CD4-positive, alpha-beta memory T cell (primary cell): ENCODE measurements at places on chromosomes 12 and 14.

DNA sequence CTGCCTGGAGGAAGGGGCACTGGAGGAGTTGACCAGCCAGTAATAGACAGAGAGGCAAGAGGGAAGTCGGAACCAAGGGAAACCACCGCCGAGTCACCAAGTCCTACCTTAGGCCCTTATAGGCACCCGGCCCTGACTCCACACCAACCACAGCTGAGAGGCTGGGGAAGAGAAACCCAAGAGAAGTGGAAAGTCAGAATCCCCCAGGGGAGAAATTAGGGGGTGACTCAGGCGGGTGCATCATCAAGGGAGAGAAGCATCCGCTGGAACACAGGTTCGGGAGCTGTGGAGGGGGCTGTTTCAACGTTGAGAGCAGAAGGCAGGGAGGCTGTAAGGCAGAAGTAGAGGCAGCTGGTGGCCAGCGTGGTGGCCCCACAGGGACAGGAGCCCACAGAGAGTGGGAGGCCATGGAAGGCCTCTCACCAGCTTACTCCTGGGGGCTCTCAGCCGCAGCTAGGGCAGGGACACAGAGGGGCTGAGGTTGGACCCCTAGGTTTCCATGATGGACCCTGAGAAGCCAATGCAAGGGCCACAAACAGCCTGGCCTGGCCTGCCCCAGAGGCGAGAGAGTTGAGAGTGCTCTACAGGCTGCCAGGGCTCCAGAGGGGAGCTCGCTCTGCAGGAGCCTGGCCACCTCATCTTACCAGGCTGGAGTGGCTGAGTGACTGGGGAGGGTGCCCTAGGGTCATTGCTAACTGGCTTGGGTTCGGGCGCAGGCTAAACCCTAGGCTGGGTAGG is 1.4 kb upstream of the TRMT61A start:
- DNase-seq = no peak

GRCh38 chr12:132465269-132466190 is 24.4 kb upstream of the FBRSL1 start:
- DNase-seq = no peak

DNA sequence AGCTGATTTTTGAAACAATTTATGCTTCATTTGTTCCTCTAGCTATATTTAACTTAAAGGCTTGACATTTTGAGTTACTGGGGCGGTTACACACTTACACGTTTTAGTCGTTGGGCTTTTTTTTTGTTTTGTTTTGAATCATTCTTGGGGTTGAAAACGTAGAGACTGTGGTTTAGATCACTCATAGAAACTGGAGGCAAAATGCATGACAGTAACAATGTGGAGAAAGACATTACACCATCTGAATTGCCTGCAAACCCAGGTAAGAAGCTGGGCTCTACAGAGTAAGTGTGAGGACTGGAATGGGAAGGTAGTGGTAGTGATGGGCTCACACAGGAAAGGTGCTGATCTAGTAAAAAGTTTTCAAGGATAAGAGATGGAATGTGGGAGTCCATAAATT is at the start of gene CLEC2D:
Gene CLEC2D (plus strand): TSS at position 180 of the 400 bp plus-strand sequence. CDS start 22 bp downstream, at position 202.
- DNase-seq = peak; percentile 74

DNA sequence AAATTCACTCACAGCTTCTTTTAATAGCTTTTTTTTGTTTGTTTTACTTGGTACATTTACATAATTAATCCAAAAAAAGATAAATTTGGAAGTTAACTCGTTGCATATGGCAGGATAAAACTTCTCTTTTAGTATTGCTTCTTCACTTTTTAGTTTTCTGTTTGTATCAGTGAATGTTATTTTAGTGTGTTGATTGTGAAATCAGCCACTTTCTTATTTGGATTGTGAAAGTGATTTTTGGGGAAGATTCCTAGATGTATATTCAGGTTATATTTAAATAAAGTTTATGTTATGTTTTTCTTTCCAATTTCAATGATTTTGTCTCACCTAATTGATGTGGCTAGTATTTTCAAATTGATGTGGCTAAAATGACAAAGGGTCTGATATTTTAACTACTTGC is 693.9 kb upstream of the MGAT4C start:
- DNase-seq = no peak

DNA sequence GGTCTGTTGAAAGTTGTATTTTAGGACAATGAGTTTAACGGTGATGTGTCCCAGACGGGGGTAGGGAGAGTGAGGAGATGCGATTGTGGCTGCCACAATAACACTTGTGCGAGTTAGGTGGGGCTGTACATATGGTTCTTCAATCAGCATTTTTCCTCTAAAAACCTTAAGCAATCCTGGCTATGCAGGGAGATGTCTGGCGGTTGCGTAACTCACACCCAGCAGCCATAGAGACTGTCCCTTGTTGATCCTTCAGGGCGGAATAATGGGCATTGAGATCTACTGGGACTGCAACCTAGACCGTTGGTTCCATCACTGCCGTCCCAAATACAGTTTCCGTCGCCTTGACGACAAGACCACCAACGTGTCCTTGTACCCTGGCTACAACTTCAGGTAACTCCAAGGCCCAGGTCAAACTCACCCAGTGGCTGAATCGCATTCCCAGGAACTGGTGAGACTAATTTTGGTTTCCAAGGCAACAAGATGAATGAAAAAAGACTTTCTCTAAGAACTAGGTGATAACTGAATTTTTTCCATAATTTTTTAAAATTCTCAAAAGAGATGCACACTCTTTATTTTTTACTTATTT is 34.6 kb downstream of the P2RX7 start:
- DNase-seq = no peak

DNA sequence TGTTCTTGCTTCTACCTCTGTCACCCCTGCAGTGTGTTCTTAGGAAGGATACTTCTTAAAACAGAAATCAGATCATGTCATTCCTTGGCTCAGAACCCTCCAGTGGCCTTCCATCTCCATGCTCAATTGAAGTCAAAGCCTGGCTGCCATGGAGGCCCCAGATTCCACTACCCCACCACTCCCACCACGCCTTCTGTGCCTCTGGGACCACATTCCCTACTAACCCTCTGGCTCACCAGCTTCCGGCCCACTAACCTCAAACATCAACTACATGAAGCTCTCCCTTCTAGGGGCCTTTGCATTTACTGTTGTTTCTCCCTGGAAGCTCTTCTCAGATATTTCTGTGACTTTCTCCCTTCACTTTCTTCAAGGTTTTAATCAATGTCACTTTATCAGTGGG is 76.1 kb upstream of the REP15 start:
- no peak for DNase-seq

GRCh38 chr12:17035372-17035771 is 429.4 kb upstream of the LMO3 start:
- DNase-seq = no peak

DNA sequence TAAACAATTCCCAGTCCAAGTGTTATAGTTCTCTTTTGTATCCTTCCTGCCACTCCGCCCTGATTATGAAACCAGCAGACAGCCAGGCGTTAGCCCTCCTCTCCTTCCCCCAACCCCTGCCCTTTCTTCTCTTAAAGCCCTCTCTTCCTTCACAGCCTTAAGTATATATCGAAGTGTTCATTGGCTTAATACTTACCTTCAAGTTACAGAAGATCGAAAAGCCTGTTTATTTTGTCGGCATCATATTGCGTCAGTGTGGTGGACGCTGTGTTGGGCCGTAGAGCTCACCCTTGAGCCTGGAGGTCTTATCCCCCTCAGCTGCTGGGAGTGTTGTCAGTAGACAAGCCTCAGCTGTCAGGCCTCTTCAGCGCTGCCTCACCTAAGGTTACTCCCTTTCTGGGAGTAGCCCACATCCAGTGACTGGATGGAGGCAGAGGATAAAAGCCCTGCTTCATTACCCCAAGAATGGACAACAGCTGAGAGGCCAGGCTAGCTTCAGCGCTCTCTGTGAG is 36.2 kb downstream of the CMAS start:
- no peak for DNase-seq

DNA sequence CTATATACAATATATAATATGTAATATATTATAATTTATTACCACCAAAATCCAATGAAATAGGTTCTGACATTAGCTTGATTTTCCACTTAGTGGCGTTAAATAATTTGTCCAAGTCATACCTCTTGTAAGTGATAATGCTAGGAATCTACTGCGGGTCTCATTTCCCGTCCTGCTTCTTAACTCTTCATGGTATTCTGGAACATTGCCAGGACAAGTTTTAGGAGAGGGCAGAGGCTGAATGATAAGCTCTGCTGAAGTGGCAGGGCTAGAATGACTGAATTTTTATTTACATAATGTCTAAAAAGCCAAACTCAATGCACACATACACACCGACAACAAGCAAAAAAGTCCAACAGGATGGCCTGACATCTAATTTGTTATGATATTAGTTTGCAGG is 70.4 kb upstream of the PTPRQ start:
- DNase-seq = no peak

DNA sequence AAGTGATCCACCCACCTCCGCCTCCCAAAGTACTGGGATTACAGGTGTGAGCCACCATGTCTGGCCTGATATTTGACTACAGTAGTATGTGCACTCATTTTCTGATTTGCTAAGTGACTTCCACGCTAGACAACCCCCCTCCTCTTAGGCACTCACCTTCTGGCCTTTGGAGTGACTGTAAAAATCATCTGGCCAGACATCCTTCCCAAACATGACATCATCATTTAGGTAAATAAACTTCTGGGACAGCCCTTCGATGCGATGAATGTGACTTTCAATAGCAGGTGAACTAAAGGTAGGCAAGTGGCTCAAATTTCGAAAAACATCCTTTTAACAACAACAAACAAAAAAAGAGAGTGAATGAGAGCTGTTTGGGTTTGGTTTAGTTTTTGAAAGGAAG is 30.6 kb upstream of the SYCP3 start:
- no peak for DNase-seq

DNA sequence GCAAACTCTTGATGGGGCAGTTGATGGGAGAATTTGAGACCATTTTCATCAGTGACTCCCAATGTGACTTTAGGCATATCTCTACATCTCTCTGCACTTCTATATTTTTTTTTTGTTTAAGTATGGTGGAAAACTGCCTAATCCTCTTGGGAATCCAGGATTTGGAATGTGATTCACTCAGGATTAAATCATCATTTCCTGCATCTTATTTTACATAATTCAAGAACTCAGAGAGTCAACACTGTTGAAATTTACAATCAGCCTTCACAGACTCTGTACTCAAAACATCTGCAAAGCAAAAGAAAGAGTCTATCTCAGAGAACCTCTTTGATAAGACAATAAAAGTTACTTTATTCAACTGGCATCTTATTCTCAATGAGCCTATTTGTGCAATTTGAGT is 260.7 kb upstream of the NOS1 start:
- DNase-seq = no peak

DNA sequence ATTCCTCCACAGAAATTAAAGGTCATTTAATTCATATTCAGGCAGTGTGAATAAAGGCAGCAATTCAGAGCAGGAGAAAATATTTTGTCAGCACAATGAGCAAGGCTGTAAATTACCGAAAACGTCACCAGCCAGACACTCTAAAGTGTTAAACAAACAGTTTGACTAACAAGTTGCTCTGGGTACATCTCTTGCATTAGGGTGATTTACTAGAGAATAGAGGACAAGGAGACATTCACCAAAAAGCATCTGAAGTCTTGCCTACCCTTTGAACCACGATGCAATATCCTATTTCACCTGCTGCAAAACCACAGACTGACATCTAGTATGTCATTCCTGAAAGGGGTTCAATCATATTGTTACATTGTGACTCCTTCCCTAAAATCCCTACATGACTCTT is 27.1 kb upstream of the GPHB5 start:
- no peak for DNase-seq

DNA sequence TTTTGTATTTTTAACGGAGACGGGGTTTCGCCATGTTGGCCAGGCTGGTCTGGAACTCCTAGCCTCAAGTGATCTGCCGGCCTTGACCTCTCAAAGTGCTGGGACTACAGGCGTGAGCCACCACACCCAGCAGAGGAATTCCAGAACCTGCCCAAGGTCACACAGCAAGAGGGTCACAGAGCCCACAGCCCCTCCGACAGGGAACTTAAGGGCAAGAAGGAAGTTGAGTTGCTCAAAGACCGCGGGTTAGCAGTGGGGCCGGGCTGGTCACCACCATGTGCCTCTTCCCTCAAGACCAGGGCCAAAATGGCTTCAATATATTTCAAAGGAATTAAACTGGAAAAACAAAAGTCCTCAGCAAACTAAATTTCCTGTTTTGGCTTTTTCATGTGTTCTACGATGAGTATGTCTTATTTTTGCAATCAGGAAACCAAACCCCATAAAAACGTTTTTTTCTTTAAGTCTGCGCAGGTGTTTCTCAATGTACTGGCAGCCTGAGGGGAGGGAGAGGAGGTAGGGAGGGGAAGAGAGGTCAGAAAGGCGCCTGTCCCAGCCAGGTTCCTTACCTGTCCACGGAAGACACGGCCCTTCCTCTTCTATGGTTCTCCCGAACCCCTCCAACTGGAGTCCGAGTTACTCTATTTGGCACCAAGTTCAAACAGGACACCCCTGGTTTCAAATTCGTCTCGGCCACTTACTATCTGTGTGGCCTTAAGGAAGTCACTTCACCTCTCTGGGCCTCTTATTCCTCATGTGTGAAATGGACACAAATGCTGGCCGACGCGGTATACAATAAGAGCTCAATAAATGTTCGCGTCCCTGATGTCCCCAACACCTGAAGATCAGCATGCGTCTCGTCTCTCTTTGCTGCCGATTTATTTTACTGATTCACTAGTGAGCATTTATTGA is 778 bp downstream of the SLC8B1 start:
- no peak for DNase-seq

DNA sequence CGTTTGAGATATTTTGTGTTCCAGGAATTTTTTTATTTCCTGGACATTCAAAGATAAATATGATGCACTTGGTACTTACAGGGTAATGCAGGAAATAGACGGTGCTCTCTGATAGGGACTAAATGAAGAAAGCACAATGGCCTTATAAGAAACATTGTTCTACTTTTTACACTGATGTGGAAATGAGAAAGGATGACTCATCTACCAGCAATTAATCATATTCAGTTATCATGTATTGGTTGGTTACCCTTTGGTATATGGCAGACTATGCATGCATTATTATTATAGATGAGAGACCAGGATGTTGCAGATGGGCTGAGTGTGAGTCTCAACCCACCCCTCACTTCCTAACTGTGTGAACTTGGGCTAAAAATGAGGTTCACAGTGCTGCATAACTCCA is 222.2 kb downstream of the FLRT2 start:
- no peak for DNase-seq

DNA sequence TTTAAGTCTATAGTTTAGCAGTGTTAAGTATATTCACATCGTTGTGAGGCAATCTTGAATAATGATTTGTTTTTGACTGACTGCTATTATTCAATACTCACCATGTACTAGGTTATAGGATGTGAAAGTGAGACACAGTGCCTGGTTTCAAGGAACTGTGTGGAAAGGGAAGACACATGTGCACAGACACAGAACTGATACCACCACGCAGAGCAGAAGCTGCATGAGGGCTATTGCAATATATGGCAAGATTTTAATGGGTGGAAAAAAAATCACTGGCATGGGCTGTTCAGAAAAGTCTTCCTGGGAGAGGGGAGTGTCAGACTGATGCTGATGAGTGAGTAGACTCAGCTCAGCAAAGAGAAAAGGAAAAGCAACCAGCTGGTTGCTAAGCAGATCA is 10.4 kb downstream of the SLC7A8 start:
- DNase-seq = no peak

GRCh38 chr12:107501681-107502080 is 183.9 kb upstream of the PWP1 start:
- DNase-seq = no peak

- DNase-seq = no peak
These were observed 6.7 kb downstream of the SDS start for GRCh38 chr12:113396828-113397496.

- DNase-seq = no peak
These were observed 31.1 kb upstream of the TMX1 start for GRCh38 chr14:51208982-51209381.
